ENCODE measurements at places on chromosomes 3 and 15.

- DNase-seq: no peak
Measured at GRCh38 chr15:25394898-25395297, 43.9 kb downstream of the UBE3A start.

- DNase-seq: no peak
Measured at GRCh38 chr3:168117059-168117458, 21.3 kb upstream of the GOLIM4 start.

- DNase-seq: no peak
Measured at GRCh38 chr15:97561529-97561928, 399.0 kb upstream of the ARRDC4 start.

- DNase-seq: no peak
Measured at GRCh38 chr15:31869686-31870307, 160.5 kb upstream of the CHRNA7 start.

- DNase-seq: no peak
Measured at GRCh38 chr3:169666076-169666375, 2.5 kb upstream of the MECOM start.

DNA sequence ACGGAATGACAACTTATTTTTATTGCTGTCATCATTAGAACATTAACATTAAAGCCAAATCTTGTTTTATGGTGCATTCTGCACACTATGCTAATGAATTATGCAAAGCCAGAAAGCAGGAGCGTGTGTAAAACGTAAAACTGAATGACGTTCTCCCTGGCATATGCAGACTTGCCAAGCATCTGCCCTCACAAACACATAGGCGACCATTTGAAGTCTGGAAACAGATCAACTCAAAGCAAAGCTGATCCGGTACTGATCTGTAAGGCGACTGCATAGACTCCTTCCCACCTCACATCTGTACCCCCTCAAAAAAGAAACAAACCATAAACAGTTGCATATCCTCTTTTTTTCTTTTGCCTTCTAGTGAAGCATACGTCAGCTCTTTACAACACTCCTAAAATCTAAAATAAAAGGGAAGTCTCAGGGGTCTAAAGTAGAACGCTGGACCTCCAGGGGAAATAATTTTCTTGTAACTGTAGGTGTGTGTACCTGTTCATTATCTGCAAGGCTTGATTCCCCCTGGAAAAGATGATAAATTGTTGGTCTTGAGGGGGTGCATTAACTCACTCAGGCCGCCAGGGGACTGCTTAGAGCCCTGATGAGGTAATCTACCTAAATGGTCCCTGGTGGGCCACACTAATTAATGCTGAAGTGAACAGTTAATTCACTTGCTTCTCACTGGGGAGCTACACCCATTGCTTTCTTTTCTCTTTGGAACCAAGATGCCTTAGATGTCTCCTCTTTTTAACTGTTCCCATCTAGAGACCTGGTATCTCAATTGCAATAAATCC lies 231.4 kb downstream of the CDIN1 start:
- no peak for DNase-seq

DNA sequence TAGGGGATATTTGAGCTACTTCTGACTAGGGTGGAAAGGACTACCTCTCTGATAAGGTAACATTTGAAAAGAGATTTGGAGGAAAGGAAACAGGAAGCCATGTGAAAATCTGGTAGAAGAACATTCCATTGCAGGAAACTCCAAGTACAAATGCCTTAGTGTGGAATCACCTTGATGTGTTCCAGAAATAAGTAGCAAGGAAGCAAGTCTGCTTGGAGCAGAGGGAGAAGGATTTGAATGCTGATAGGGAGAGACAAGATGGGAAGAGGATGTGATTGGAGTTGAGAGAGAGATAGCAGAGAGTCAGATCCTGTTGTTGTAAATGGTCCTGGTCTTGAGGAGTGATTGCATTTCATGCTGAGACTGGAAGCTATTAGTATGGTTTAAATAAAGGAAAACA lies 335.1 kb upstream of the DCBLD2 start:
- DNase-seq: no peak

GRCh38 chr15:88334436-88334835 lies 77.9 kb upstream of the NTRK3 start:
- no peak for DNase-seq

DNA sequence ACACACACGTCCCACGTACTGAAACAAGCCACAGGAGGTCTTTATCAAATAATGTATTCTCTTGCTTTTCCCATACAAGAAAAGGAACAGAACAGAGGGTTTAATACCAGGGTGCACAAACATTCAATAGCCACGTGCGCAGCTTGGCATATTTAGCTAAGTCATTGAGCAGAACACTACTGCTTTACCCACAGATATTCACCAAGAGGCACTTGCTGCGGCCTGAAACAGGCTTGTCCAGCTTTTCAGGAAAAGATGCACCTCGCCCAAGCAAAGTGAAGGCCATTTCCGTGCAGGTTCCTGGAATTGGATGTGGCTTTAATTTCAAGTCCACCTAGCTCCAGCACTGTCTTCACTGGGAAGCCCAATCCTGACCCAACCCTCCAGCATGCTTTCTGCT lies 17.6 kb downstream of the ZDHHC3 start:
- DNase-seq: no peak

GRCh38 chr3:2148561-2149340 lies 50.1 kb downstream of the CNTN4 start:
- DNase-seq: no peak

GRCh38 chr15:52529341-52529924 lies 753 bp upstream of the MYO5A start:
- no peak for DNase-seq

GRCh38 chr3:16415911-16416476 lies 97.5 kb downstream of the RFTN1 start:
- no peak for DNase-seq

DNA sequence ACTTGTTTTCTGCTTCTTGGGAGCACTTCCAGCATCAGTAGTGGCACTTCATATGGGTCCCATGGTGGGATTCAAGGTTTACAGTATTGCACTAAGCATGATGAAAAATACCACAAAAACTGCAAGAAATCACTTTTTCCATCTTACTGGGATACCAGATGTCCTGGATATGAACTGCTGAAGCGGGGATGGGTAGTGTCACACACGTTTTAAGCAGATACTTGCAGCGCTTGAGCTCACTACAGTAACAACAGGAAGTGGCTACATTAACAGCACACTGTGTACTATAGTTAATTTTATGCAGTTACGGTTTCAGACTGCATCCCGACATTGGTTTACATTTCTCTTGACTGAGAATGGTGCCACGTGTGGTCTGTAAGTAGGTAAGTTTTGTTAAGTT lies 3.5 kb upstream of the ISG20 start:
- DNase-seq: no peak

DNA sequence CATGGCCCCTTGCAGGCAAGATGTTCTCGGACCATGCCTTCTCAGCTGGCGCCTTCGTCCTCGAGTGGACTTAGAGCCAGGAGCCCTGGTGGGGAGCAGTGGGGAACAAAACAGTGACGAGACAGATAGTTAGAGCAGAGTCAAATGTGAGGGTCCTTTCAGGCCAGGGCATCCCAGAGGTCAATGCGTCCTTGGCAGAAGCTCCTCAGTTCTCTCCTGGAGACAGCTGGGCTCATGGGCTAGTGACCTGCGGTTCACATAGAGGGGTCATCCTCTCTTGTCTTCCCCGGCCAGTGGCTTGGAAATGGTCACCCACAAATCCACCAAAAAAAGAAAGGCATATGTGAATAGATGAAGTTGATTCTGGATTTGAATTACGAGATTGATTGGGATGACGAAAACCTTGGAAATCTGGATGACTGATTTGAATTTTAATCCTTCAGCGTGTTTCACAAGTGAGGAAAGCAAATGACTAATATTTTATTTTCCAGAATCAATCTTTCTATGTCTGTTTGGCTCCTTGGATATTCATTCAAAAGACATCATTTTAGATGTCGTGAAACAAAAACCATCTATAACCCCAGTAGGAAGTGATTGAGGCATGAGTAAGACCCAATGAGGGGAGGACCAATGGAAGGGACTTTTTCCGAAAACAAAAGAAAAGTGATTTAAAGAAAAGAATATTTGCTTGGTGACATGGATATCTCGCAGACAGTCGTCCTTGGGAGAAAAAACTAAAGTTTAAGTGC lies 84.5 kb downstream of the ASB7 start:
- DNase-seq: no peak

- peak; percentile 83 for DNase-seq
Measured at GRCh38 chr3:139530717-139531116, 8.8 kb downstream of the RBP1 start.

DNA sequence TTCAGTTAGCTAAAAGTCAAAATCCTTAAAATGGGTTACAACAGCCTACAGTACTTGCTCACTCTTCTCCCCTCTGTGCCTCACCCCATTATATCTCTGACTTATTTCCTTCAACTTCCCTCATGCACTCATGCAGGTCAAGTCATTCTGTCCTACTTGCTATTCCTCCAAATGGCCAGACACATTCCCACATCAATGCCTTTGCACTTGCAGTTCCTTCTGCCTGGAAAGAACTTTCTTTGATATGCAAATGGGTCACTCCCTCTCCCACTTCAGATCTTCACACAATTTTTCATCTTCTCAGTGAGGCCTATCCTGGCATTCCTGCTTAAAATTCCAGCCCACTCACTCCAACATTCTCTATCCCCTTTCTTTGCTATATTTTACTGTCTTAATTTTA lies 547.2 kb upstream of the TGFBR2 start:
- DNase-seq: no peak

GRCh38 chr3:189233225-189233858 lies 61.6 kb downstream of the TPRG1 start:
- peak; percentile 25 for DNase-seq

DNA sequence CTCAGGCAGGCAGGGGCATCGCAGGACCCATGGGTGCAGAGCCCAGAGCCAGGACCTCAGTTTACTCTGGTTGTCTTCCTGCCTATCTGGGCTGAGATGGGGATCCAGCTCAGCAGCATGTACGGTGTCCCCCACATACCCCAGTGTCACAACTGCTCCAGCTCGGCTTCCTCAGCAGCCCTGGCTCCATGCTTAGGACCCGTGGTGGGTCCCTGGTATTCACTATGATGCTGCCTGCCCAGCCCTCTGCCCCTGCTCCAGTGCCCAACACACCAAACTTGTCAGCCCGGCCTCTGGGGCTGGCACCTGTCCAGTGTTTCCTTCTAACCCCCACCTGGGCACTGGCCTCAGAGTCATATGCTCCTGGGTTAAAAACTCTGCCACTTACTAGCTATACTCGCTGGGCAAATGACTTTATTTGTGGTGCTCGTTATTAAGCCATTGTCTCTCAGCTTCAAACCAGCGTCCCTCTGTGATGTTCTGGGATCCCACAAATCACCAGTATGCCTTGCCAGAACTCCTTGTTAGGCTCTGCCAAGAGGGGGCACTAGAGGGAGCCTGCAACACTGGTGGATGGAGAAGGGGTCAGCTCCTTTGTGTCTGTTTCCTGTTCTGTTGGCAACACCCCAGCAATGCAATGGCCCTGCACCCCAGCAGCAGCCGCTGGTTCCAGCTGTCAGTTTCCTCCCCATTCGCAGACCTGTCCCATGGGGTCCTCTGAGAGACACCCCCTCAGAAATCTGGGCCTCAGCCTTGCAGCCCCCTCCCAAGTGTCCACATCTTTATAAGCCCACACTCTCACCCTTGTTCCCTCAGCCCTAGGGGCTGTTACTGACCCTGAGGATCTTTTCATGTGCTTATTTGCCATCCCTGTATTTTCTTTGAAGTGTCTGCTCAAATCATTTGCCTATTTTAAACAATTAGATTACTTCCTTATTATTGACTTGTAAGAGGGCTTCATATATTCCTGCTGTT lies 24.1 kb upstream of the MRPS22 start:
- DNase-seq: no peak

- DNase-seq: no peak
Measured at GRCh38 chr3:177109688-177110330, 87.5 kb downstream of the TBL1XR1 start.

- no peak for DNase-seq
Measured at GRCh38 chr3:126781889-126782491, 78.0 kb downstream of the CHCHD6 start.

- DNase-seq: no peak
Measured at GRCh38 chr15:58369956-58370355, 61.8 kb upstream of the LIPC start.

DNA sequence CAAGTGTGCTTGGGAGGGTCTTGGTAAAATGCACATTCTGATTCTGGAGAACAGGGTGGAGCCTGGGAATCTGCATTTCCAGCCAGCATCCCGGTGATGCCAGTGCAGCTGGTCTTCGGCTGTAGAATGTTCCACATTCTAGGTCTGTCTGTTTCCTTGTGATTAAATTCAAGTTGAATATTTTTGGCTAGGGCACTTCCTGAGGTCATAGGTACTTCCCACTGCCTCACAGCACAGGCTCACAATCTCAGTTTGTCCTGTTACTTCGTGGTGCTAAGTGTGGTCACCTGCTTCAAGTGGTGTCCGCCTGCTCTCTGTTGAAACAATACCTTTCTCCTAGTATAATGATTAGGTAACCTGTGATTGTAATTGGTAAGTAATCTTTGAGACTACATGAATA lies 40.1 kb downstream of the FLNB start:
- DNase-seq: no peak

- no peak for DNase-seq
Measured at GRCh38 chr3:127450331-127450730, 140.2 kb downstream of the TPRA1 start.

DNA sequence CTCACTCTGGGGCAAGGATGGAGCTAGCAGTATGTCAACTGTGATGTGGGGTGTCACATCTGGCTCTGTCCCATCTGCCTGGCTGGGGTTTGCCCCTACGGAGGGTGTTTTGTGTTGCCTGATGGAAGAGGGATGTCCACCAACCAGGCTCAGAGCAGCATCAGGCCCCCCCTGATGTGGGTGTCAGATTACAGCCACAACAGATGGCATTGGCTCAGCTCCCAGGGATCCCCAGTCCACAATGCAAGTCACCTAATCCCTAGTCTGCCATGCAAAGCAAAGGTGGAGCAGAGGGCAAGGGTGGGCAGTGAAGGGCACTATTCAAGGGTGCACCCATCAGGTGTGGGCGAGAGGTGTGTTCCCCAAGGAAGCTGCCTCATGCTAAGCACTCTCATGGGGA lies 48.9 kb upstream of the AMOTL2 start:
- no peak for DNase-seq

DNA sequence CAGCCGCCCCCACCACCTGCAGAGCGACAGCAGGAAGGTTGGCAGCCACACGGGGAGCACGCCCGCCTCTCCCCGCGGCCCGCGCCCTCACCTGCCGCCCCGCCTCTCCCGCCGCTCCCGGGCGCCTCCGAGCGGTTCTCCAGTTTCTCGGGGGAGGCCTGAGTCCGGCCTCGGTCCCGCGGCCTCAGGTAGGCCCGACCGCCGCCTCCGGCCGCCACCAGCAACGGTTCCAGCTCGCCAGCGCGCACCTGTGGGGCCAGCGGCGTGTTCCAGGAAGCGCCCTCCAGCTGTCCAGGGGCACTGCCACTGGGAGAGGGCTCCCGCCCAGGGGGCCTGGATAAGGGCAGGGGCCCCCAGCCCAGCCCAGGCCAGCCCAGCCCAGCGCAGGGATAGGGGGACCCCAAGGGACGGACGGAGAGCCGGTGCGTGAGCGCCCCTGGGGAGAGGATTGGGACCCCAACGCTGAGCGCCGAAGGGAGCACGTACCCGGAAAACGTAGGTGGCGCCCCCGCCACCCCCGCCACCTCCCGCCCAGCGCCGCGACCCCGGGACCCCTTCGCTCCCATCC lies 2.2 kb downstream of the LTK start:
- DNase-seq: no peak

GRCh38 chr3:149216193-149216869 lies 5.3 kb downstream of the CP start:
- DNase-seq: no peak
